ENCODE measurements at places on chromosomes 7 and 10.

GRCh38 chr7:91894781-91895480, 14.4 kb upstream of the MTERF1 start:
- DNase-seq = no peak

GRCh38 chr7:37093257-37093656, 355.4 kb downstream of the ELMO1 start:
- no peak for DNase-seq

- DNase-seq = no peak
Observed at GRCh38 chr7:130887182-130887956, 153.4 kb upstream of the KLF14 start.

- no peak for DNase-seq
Observed at GRCh38 chr7:134180376-134180775, 53.2 kb downstream of the LRGUK start.

GRCh38 chr7:83054472-83054871, 108.2 kb downstream of the PCLO start:
- no peak for DNase-seq

DNA sequence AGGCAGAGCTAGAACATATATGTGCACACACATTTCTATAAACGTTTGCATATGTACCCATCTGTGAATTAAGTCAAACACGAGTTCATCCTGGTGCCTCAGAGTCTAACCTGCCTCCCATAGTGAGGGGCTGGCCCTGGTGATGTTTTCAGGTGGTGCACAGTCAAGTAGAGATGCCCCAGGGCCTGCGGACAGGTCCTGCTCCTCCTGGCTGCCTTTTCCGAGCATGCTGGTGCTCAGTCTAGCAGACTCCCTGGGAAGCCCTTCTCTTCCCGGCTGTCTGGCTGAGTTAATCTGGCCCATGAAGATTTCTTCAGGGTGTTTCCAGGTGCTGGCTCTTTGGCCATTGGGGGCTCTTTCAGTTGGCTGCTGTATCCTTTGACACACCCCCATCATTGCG, 14.3 kb downstream of the ADCY1 start:
- DNase-seq = no peak

GRCh38 chr10:95850791-95851190, 57.0 kb upstream of the CC2D2B start:
- DNase-seq = no peak

DNA sequence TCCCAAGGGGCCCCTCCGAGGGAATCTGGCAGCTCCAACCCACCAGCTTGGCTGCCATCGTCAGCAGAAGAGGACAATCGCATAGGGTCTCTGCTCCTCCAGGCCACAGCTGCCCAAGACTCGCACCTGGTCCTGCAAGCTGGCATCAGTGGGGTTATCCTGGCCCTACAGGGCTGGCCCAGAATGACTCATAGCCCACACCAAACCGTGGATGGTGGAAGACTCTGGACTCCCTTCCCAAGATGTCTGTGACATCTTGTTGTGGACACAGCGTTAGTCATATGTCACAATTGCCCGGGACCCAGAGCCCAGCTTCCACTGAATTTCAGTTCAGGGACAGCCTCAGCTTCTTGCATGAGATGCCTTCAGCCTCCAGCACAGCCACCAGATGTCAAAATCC, 91.5 kb upstream of the CUX1 start:
- DNase-seq = no peak

DNA sequence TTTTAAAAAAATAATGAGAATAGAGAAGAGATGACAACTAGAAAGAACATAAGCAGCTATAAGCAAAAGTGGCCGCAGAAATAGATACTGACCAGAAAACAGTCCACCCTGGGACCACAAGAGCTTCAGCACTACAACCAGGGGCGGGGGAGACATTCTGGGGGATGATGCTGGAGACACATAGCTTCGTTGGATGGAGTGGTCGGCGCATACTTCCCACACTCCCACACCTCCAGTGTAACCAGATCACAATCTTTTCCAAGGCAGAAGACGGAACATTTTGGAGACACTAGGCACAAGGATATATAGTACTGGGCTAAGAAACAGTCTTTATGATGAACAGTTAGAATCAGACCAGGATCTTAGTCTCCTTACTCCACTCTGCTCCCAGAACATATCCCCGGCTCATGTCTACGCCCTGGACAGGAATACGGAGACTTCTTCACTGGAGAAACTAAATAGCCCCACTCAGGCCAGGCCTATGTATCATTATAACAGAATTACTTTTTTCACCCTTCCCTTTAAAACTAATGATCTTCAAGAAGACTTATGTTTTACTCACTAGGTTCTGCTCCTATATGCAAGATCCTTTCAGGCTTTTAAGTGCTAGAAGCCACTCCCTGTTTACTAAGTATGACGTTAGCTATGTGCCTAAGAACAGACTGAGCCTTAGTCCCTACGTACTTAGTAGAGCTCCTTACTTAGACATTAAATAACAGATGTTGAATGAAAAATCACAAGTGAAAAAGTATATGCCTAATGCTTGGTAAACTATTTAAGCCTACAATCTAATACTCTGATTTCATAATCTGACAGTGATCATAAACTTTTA, 169.6 kb downstream of the SRPK2 start:
- no peak for DNase-seq

Data from CD4-positive, alpha-beta T cell (primary cell).